ENCODE measurements at places on chromosomes 5 and 9.

GRCh38 chr5:83503662-83504061, 32.1 kb downstream of the VCAN start:
- no peak for DNase-seq

- no peak for DNase-seq
These were observed 468.2 kb downstream of the ARHGEF28 start for GRCh38 chr5:74094096-74094781.

- no peak for DNase-seq
These were observed 71.2 kb upstream of the IZUMO3 start for GRCh38 chr9:24616863-24617262.

DNA sequence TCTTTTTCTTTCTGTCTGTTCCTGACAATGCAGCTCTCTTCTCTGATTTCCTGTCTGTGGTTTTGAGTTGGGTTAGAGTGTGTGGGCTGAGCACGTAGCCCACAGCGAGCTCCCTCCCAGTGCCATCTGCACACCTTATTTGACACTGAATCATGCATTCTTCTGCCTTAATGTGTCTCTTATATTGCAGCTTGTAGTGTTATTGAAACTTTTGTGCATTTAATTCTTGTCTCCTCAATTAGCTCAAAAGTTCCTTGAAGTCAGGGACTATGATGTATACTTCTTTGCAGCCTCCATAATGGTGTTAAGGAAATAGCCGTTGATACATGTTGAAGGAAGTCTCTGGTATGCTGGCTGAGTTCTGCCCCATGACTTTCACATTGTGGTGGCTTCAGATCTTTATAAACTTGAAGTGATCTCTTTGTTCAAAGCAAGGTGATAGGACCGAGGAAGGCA, 576.2 kb upstream of the CLINT1 start:
- DNase-seq, result no peak

DNA sequence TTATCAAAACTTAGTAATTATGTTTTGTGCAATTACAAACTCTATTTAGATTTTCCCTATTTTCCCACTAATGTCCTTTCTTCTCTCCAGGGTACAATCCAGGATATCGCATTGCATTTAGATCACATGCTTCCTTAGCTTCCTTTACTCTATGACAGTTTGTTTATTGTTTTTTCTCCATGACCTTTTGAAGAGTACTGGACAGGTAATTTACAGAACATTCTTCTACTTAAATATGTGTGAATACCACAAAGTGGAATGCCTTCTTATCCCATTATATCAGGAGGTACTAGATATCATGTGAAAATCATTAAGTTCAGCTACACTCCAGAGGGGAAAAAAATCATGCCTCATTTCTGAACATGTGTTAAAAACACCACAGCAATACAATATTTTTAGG, 776.6 kb upstream of the CDH9 start:
- DNase-seq, result no peak

DNA sequence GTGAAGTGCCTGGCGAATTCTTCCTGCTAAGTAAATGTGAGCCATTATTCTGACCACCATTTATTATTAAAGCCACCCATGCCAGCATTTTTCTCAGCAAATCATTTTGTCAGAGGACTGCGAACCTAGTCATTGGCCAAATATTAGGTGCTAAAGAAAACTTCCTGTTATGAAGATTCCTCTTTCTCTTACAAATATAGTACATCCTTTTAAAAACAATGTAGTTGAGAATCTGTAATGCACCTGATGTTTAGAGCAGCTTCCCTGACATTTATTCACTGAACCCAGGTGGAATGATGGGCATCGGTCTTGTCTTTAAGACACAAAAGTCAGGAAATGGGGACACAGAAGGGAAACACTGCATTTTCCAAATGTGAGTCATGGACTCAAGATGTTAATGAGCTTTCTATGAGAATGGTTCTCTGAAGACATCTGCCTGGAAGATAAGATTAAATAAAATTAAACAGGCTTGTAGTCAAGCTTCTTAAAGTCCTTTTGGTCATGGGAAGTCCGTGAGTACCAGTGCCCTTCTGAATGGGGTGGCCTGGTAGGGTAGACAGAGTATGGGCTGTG, 290.6 kb downstream of the FBXL7 start:
- DNase-seq, result no peak

DNA sequence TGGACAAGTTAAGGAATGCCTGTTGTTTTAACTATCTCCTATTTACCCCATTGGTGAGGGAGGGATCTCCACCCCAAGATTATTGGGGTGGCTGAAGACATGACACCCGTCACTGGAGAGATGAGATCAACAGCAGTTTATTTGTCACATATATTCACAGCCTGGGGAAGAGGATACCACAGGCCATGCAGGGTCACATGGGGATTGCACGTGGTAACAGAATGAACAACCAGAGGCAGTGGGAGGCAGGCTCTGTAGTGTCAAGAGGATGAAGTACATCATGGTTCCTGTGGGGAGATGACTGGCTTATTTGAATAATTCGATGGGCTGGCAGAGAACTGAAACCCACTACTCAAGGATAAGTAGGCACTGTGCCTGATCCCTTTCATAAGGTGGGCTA, 18.6 kb upstream of the SHISAL2B start:
- no peak for DNase-seq

- no peak for DNase-seq
These were observed 4.3 kb downstream of the PRDM12 start for GRCh38 chr9:130668659-130669058.
